ENCODE measurements at places on chromosomes 16 and 17.
A peak's percentile ranks its signal among the peaks of the same experiment; 100 is the strongest.

DNA sequence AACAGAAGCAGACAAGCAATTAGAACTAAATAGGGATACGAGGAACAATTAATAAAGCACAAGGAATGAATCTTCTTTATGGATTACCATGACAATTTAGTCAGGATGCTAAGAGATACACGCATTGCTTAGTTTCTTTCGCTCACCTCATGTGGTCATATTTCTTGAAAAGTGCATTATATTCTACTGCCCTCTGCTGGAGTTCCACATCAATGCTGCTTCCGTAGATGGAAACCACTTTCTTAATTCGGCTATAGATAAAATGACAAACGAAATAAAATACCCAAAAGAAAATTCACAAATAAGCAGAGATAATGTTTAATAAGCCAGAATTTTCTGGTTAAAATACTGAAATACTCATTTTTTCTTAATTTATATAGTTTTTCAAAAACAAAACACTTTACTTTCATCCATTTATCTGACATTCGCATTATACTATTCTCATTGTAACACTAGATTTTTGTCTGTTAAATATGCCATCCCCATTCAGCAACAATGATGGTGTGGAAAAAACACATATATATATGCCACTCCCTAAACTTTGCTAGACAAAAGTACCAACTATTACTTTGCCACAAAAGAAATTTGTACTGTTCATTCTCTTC, 22.0 kb upstream of the PHLPP2 start:
- peak; percentile 46 for DNase-seq

DNA sequence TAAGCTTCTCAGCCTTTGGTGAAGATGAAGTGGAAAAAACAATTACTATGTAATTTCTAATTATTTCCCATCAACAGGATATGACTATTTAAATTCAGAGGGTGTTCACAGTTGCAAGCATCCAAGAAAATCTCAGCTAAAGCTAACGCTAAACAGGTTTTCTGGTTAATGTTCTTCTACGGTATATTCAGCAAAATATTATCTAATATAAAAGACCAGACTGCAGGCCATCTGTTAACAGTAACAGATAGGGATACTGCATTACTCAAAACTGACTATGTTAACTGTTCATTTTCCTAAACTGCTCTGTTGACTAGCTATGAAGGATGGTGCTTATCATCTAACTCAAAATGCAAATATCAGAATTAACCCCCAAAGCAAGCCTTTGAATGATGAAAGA, 32.8 kb downstream of the GLG1 start:
- no peak for DNase-seq

DNA sequence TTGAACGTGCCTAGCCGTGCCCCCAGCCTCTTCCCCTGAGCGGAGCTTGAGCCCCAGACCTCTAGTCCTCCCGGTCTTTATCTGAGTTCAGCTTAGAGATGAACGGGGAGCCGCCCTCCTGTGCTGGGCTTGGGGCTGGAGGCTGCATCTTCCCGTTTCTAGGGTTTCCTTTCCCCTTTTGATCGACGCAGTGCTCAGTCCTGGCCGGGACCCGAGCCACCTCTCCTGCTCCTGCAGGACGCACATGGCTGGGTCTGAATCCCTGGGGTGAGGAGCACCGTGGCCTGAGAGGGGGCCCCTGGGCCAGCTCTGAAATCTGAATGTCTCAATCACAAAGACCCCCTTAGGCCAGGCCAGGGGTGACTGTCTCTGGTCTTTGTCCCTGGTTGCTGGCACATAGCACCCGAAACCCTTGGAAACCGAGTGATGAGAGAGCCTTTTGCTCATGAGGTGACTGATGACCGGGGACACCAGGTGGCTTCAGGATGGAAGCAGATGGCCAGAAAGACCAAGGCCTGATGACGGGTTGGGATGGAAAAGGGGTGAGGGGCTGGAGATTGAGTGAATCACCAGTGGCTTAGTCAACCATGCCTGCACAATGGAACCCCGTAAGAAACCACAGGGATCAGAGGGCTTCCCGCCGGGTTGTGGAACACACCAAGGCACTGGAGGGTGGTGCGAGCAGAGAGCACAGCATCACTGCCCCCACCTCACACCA, 724 bp downstream of the GAA start:
- no peak for DNase-seq

- no peak for DNase-seq
Observed at GRCh38 chr16:28935346-28935745, 3.6 kb downstream of the CD19 start.

- peak; percentile 31 for DNase-seq
Observed at GRCh38 chr16:20799599-20799998, 6.7 kb downstream of the ERI2 start.

GRCh38 chr17:58577696-58578095, 63.3 kb upstream of the MTMR4 start:
- peak; percentile 59 for DNase-seq

GRCh38 chr16:49756775-49757558, 98.9 kb downstream of the ZNF423 start:
- no peak for DNase-seq

- no peak for DNase-seq
Observed at GRCh38 chr17:29100296-29100695, 57.4 kb downstream of the PIPOX start.

- DNase-seq = no peak
Observed at GRCh38 chr17:75260641-75261335, 618 bp downstream of the GGA3 start.

GRCh38 chr17:76213491-76213890, 26.8 kb downstream of the RNF157 start:
- DNase-seq = no peak

GRCh38 chr16:28180655-28181460, 30.9 kb downstream of the XPO6 start:
- no peak for DNase-seq

DNA sequence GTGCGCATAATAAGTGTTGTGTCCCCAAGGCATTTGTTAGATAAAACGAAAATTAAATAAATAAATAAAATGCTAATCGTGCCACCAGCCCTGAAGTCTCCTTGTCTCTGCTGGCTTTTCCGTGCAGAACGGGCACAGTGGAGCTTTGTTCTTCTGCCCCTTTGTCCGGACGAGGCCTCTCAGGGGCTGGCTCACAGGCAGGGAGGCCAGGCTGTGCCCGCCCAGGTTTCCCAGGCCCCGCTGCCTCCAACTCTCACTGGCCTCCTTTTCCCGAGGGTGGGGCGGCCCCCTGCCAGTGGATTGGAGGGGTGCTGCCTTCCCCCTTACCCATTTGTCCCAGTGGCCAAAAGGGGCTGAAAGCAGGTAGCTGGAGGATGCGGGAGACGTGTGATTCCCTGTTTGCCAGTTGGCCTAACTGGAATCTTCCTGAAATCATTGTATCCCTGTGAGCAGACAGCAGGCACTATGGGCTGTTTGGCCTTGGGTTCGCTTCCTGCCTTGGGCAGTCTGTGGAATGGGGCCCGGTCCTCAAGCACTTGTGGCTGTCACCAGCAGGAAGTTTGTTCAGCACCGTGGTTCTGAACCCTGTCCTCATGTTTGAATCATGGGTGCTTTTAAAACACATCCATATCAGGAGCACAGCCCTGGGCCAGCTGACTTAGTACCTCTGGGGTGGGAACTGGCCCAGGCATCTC, 64.4 kb downstream of the KSR1 start:
- no peak for DNase-seq

DNA sequence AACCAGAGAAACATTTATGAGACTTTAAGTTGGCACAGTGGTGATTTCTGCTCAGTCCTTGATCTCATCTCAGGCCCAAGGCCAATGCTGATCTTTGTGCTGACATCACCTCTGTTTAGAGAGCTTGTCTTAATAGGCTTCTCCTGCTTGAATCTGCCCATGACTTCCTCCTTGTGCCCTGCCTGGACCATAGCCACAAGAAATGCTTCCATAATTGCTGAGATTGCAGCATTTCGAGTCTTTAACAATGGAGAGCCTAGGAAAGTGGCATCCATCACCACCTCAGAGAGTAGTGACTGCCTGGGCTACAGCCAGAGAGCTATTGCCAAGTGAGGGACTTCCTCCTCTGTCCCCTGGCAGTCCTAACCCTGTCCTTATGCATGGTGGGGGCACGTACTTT, 25.1 kb upstream of the MMP2 start:
- no peak for DNase-seq

DNA sequence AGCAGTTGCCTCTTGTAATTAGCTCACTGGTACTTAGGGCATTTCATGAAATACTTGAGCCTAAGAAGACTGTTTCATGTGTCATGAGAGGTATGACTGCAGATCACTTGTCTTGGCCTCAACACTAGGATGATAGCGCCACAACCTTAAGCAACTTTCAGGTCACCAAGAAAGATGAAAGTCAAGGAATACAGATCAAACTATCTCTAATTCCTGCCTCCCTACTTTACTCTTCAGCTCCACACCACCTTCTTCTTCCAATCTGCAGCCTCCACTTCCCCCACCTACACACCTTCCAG, 28.0 kb downstream of the GNA13 start:
- no peak for DNase-seq

- no peak for DNase-seq
Observed at GRCh38 chr16:63890081-63890480, 1231.8 kb downstream of the CDH11 start.

DNA sequence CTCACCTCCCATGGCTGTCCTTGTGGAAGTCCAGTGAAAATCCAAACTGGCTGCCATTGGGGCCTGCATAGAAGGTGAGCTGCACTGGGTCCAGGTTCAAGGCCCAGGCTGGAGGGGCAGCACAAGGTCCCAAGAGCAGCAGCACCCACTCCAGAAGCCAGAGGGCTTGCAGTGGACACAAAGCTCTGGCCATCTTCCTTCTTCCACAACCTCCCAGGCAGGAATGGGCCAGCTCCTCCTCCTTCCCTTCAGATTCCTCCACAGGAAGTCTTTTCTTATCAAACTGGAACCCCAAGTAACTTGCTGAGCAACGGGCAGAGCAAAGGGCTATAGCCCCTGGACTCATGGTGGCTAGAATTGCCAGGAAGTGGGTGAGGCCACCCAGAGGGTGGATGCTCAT, at the start of gene ITGA2B:
Gene ITGA2B, minus strand, starts transcription at position 369 of the 400 bp plus-strand sequence. Its CDS starts 176 bp downstream, at position 193.
- DNase-seq = no peak

GRCh38 chr17:61323003-61323908, 76.4 kb upstream of the TBX2 start:
- no peak for DNase-seq

DNA sequence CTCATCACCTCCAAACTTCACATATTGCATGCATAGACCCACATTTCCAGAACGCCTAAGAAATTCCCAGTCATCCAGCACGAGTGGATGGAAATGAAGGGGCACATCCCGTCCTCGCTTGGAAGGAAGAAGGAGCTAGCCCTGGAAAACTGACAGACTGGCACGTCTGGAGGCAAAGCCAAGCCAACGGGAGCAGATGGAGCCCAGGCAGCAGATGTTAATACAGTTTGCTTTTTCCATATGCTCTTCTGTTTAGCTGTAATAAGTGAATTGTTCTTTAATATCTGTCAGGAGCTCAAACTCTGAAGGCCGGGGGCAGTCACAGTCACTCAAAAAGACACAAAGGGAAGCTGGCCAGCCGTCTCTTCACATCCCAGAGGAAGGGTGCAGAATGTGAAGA, 187.7 kb downstream of the XYLT1 start:
- DNase-seq = no peak

- no peak for DNase-seq
Observed at GRCh38 chr17:13154398-13154797, 136.6 kb upstream of the ELAC2 start.

- no peak for DNase-seq
Observed at GRCh38 chr17:79950306-79950705, 85.4 kb downstream of the TBC1D16 start.

DNA sequence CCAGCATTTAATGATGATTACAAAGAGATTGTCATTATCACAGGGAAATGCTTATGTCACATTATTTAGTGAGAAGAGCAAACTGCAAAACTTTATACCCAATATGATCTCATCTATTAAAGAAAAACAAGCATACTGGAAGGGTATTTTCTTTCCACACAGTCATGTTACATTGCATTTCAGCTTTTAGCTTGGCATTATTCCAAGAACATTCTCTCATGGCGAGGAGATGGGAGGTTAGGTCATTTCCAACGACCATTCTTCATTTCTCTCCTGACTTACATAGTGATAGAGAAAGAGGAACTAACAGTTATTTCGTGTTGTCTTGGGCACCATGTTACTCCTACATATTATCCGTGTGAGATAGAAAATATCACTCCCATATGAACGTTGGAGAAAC, 309.4 kb upstream of the XYLT1 start:
- no peak for DNase-seq

GRCh38 chr17:9472541-9472940, 103.1 kb downstream of the STX8 start:
- DNase-seq = no peak
